ENCODE measurements at places on chromosomes 4 and X. TPM values are rescaled to one million over a fixed set of nuclear protein-coding genes. Genes with fewer than 3 reads are reported as not detected.

DNA sequence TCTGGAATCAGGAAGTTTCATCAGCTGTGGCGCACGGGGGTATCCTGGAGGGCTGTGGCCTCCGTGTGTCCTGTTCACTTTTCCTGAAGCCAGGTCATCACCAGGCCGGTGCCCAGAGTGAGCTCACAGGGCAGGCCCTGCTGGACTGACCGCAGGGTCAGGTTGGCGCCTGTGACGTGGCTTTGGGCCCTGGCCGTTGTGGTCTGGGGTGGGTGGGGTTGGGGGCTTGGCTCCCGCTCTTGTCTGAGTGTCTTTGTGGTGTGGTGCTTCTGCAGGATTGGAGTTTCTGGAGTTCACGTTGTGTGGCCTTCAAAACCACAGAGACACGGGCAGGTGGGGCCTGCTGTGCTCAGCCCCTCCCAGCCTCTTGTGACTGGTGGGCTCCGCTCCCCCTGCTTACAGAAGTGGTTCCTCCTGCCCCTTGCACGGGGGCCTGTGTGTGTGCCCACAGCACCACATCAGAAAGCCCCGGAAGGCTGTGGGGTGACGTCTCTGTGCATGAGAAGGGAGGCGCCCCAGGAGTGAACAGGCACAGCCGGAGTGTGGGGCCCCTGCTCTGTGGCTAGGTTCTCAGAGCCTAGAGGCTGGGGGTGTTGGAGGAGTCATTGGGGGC is 9.5 kb downstream of the RGS12 start:
- DNase-seq = no peak

MAP3K15 gene
- 0.25 TPM for total RNA-seq

CCDC110 gene
- total RNA-seq = 1.2 TPM

- no peak for DNase-seq
Measured at GRCh38 chrX:121298499-121298898, 251.1 kb downstream of the GLUD2 start.

HSD17B13 gene
- 23.8 TPM for total RNA-seq

GRCh38 chr4:181162676-181163075 is 1080.5 kb upstream of the TENM3 start:
- DNase-seq = no peak

- DNase-seq = no peak
Measured at GRCh38 chr4:23006756-23007155, 314.0 kb downstream of the GBA3 start.

FGD1 gene
- total RNA-seq = 8.1 TPM

DNA sequence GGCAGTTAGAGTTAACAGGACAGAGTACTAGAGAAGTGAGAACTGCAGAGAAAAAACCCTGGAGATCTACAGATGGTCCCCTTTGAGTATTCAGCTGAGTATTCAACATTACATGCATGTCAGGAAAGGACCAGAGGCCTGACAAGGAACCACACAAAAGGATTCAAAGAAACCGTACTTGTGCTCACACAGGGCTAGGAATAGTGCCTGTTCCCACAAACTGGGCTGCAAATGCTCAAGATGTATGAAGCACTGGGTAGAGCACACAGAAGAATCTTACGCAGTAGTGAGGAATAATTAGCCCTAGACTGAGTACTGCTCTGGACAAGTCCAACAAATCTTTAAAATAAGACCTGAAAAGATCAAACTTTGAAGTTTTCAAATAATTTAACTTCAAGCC is 17.6 kb downstream of the PTPN13 start:
- DNase-seq = no peak

GRCh38 chr4:186846426-186846825 is 122.8 kb upstream of the FAT1 start:
- no peak for DNase-seq

- DNase-seq = no peak
Measured at GRCh38 chr4:612052-612748, 13.2 kb upstream of the PDE6B start.

- DNase-seq = no peak
Measured at GRCh38 chr4:3779509-3779908, 13.3 kb downstream of the ADRA2C start.

DNA sequence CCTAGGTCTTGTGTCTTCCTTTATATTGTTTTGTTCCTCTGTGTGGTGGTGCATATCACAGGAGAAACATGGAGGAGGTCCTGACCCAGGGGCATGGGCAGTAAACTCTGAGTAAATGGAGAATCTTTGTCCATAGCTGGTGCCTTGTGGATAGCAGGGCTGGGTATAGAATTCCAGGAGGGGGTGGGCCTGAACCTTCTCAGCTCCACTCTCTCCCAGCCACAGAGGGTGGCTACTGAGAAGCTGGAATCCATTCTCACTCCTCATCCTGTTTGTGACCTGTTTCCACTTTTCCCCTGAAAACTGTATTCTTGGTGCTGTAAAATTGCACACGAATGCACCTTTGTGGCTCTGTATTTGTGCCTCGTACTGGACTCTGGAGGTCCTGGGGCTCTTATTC is 47.7 kb upstream of the ADRA2C start:
- no peak for DNase-seq

DNA sequence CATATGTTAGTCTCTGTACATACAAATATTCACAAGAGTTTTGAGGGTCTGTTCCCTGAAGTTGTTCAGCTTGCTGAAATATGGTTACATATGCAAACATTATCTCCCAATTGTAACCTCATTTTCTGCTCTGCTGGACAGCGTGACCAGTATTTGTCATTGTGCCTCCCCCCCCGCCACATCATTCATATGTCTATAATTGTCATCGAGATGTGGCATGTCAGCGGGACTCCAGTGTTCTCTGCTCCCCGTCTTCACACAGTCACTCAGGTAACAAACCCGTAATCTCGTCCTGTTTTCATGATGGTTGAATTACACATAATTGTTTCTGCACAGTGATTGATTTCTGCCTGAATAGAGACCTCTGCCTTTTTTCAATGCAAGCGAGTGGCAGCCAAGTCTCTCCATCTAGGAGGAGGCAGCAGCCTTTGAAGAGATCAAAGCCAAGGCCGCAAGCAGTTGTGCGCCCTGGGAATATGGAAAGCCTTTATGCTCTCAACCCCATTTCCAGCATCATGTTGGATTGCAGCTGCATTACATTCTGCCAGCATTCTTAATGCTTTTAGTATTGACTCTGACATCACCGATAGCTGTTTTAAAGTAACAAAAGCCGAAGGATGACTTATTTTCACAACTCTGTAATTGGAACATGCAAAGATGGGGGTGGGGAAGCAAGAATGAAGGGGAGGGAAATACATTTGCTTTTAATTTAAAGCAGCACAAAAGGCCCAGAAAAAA is 27.4 kb downstream of the LEF1 start:
- DNase-seq = no peak

Measured in vagina (tissue), 2 donors.